ENCODE measurements at places on chromosomes 7 and 10. TPM values are rescaled to one million over a fixed set of nuclear protein-coding genes. Genes with fewer than 3 reads are reported as not detected.

The LFNG gene
- 134 TPM for total RNA-seq

The CPA1 gene
- not detected for total RNA-seq

The OR2A42 gene
- not detected for total RNA-seq

The ZRANB1 gene
- 10.7 TPM for total RNA-seq

The TBC1D12 gene
- not detected for total RNA-seq

The LRRC4 gene
- 0.50 TPM for total RNA-seq

The ADAMTS14 gene
- not detected for total RNA-seq

The ACADSB gene
- total RNA-seq, result 15.4 TPM

The SYNPO2L gene
- 0.05 TPM for total RNA-seq

The CHST15 gene
- not detected for total RNA-seq

The GAD2 gene
- total RNA-seq, result not detected

The FKBP6 gene
- not detected for total RNA-seq

The PGAM2 gene
- 0.68 TPM for total RNA-seq

The NAMPT gene
- total RNA-seq, result 69.3 TPM

The CYP3A5 gene
- total RNA-seq, result not detected

The FAM25C gene
- total RNA-seq, result not detected

The ZNRF2 gene
- total RNA-seq, result 15.2 TPM

The SPDYE2B gene
- total RNA-seq, result not detected

The FGFR2 gene
- not detected for total RNA-seq

The TMEM178B gene
- total RNA-seq, result 0.05 TPM

The C10orf71 gene
- not detected for total RNA-seq

The WDFY4 gene
- 0.16 TPM for total RNA-seq

The LRRN3 gene
- total RNA-seq, result 204 TPM

The ATG9B gene
- total RNA-seq, result 6.8 TPM

The CCDC172 gene
- total RNA-seq, result not detected

The ZNF485 gene
- 4.8 TPM for total RNA-seq

The C10orf62 gene
- total RNA-seq, result not detected

The PIP gene
- total RNA-seq, result not detected

The ZNF107 gene
- total RNA-seq, result 20.2 TPM

The GNGT1 gene
- total RNA-seq, result not detected

The FAM149B1 gene
- 15.0 TPM for total RNA-seq

The TET1 gene
- 3.3 TPM for total RNA-seq

The PDK4 gene
- not detected for total RNA-seq

The NYAP1 gene
- not detected for total RNA-seq

The TIMM23 gene
- 61.9 TPM for total RNA-seq

The CREB3L2 gene
- total RNA-seq, result 24.7 TPM

The HOXA9 gene
- not detected for total RNA-seq

The SCD gene
- total RNA-seq, result 239 TPM

The ACSM6 gene
- not detected for total RNA-seq

The CCDC3 gene
- not detected for total RNA-seq

The SFMBT2 gene
- 63.2 TPM for total RNA-seq

The SEPHS1 gene
- 63.5 TPM for total RNA-seq

The CALCR gene
- not detected for total RNA-seq

The AMPH gene
- total RNA-seq, result not detected

The DNAH11 gene
- 2.3 TPM for total RNA-seq

The AQP1 gene
- total RNA-seq, result not detected

The WAPL gene
- total RNA-seq, result 50.7 TPM

The WASL gene
- 7.5 TPM for total RNA-seq

The KLLN gene
- total RNA-seq, result 0.94 TPM

The HOXA10 gene
- not detected for total RNA-seq

The SPAM1 gene
- not detected for total RNA-seq

Measured in activated CD8-positive, alpha-beta T cell treated with anti-CD3 and anti-CD28 coated beads, Interleukin-2, amount 10 ng/mL, durations not matched to agents 7 days and 5 days (primary cell).